Endothelial cell (in vitro differentiated cells): ENCODE measurements at places on chromosomes 4 and X.

DNA sequence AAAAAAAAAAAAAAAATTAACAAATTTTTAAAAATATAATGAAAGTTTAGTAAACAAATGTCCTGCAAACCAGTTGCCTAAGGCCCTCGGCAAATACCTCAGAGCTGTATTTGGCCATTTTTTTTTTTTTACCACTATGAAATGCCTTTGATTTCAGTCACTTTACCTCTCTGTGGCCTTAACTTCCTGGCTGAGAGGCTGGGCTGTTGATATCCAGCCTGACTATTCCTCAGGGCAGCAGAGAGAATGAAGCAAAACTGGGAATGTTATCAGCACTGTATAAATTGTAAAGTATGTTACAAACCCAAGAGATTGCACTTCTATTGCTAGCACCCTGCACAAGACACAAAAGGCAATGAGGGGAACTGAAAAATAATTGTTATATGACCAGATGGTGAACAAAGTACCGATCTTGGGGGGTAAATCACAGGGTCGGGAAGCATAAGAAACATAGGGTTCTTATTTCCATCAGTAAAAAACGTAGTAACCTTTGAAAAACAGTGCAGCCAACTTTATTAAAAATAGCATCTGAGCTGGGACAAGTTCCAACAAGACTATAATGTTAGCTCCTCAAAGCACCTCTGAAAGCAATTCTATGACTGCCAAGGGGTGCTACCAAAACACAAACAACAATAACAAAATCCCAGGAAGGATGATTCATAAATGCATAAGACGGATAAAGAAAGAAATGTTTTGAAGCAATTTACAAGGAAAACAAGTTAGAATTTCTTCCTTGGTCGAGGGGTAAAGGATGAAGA lies 18.1 kb downstream of the USP46 start:
- DNase-seq = no peak

- DNase-seq = no peak
Observed at GRCh38 chrX:31061091-31061490, 10.8 kb downstream of the FTHL17 start.

GRCh38 chrX:135629342-135629741 lies 84.1 kb upstream of the CT45A1 start:
- DNase-seq = no peak

DNA sequence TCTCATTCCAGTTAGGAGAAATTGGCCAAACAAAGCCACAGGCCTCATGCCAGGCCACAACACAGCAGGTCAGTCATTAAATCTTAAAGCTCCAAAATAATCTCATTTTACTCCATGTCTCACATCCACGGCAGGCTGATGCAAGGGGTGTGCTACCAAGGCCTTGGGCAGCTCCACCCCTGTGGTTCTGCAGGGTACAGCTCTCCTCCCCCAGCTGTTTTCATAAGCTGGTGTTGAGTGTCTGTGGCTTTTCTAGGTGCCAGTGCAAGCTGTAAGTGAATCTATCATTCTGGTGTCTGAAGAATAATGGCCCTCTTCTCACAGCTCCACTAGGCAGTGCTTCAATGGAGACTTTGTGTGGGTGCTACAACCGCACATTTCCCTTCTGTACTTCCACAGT lies 949.2 kb downstream of the TECRL start:
- no peak for DNase-seq

DNA sequence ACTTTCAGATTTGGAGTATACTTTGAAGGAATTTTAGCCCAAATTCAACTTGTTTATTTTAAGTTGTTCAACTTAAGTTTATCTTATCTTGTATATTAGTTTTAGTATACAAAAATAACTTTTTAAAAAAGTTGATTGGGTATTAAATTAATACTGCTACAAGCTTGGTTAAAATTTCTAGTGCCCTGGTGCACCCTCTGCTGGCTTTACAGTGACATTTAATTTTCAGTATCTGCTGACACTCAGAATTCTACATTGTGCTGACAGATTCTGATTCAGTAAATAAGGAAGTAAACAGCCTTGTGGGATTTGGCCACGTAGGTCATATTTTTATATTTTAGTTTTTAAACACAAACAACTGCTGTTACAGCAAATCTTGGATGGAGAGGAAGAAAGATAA lies 2.9 kb downstream of the EDA start:
- no peak for DNase-seq

- no peak for DNase-seq
Observed at GRCh38 chr4:124710911-124711310, 1.6 kb downstream of the ANKRD50 start.

GRCh38 chr4:113560579-113560978 lies 201.0 kb downstream of the CAMK2D start:
- no peak for DNase-seq

DNA sequence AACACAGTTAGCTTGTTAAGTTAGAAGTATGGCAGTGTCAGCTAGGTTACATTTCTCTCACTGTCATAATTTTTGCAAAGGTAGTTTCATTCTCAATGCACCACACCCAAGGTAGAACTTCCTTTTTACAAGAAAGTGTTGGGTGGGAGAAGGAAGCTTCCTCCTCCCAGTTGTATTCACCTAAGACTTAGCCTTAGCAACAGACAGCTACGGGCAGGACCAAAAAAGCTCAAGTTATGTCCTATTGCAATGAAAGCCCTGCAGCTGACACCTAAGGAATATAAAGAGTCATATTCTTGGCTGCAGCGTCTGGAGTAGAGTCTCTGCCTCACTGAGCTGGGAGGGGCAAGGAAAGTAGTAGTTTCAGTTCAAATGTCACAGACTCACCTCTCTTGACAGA lies 25.1 kb upstream of the PRDM8 start:
- no peak for DNase-seq

DNA sequence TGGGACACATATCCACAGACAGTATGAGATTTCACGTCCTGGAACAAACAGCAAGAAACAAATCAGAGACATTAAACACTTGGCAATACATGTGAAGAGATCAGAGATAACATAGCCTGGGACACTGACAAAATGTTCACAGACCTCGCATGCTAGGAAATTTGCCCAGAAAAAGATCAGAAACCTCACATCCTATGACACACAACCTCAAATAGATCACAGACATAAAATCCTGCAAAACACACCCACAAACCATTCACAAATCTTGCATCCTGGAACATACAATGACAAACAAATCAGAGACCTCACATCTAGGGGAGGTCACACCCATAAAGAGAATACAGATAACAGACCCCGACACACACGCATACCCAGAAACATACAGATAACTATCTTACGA lies 18.0 kb downstream of the SUV39H1 start:
- DNase-seq = no peak

DNA sequence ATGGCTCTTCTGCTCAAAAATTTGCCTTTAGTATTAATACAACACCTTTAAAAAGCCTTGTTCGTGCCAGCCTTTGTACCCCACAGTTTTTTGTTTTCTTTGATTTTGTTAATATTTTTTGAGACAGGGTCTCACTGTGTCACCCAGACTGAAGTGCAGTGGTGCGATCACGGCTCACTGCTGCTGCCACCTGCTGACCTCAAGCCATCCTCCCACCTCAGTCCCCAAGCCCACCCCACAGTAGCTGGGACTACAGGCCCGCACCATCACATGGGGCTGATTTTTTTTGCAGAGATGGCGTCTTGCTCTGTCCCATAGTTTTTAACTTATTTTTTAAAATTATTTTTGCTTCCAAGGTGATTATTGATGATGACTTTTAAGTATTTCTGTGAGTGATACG lies 134.0 kb downstream of the HTR2C start:
- DNase-seq = no peak

- no peak for DNase-seq
Observed at GRCh38 chrX:22952010-22952409, 47.8 kb upstream of the DDX53 start.

- DNase-seq = no peak
Observed at GRCh38 chr4:38672397-38673129, 8.6 kb downstream of the KLF3 start.
